ENCODE measurements at places on chromosomes 6 and 20. TPM values are rescaled to one million over a fixed set of nuclear protein-coding genes. Genes with fewer than 3 reads are reported as not detected.

The MLIP gene
- total RNA-seq: not detected

The TRIM10 gene
- total RNA-seq: not detected

The LHFPL5 gene
- total RNA-seq: not detected

The RIPOR2 gene
- 0.79 TPM for total RNA-seq

The OSTM1 gene
- 77.3 TPM for total RNA-seq

The PROCR gene
- 15.6 TPM for total RNA-seq

The RAB32 gene
- 131 TPM for total RNA-seq

The TNF gene
- 18.6 TPM for total RNA-seq

The DLL1 gene
- total RNA-seq: 4.2 TPM

The SLC17A3 gene
- not detected for total RNA-seq

The SLC22A16 gene
- 0.71 TPM for total RNA-seq

The CCDC170 gene
- total RNA-seq: 0.14 TPM

The SLC24A3 gene
- not detected for total RNA-seq

The PDE7B gene
- 0.34 TPM for total RNA-seq

The PLEKHG1 gene
- total RNA-seq: 52.9 TPM

The EYS gene
- not detected for total RNA-seq

The CHRNA4 gene
- total RNA-seq: not detected

The MUC22 gene
- total RNA-seq: not detected

The KHDRBS2 gene
- not detected for total RNA-seq

The BHLHE23 gene
- not detected for total RNA-seq

The MUCL3 gene
- not detected for total RNA-seq

The CDSN gene
- not detected for total RNA-seq

The PTCHD4 gene
- 3.4 TPM for total RNA-seq

The EYA2 gene
- not detected for total RNA-seq

The MYO6 gene
- total RNA-seq: 53.3 TPM

The MEI4 gene
- total RNA-seq: 0.21 TPM

The SPATA25 gene
- total RNA-seq: 0.25 TPM

The PBOV1 gene
- not detected for total RNA-seq

The CD109 gene
- total RNA-seq: 10.4 TPM

The PCSK2 gene
- total RNA-seq: 0.04 TPM

The ASIP gene
- not detected for total RNA-seq

The PBX2 gene
- 37.5 TPM for total RNA-seq

The PLN gene
- not detected for total RNA-seq

The BTN1A1 gene
- not detected for total RNA-seq

The CHD6 gene
- total RNA-seq: 17.9 TPM

The PLA2G7 gene
- 1.1 TPM for total RNA-seq

The TAF4 gene
- total RNA-seq: 5.9 TPM

The TSHZ2 gene
- 1.0 TPM for total RNA-seq

The FAM50B gene
- total RNA-seq: 8.7 TPM

The NHSL1 gene
- total RNA-seq: 11.5 TPM

The RUNX2 gene
- 11.0 TPM for total RNA-seq

The LKAAEAR1 gene
- total RNA-seq: not detected

The WASF1 gene
- 11.2 TPM for total RNA-seq

The RBCK1 gene
- total RNA-seq: 371 TPM

The LY6G6C gene
- not detected for total RNA-seq

The TPBG gene
- 54.1 TPM for total RNA-seq

The NOX3 gene
- total RNA-seq: not detected

The JARID2 gene
- 15.2 TPM for total RNA-seq

The PRDM13 gene
- not detected for total RNA-seq

The RAET1L gene
- total RNA-seq: 1.8 TPM

Measured in kidney epithelial cell (primary cell).